ENCODE measurements at places on chromosomes 12 and 14.

GRCh38 chr12:76863837-76864236 lies 15.0 kb downstream of the CSRP2 start:
- DNase-seq, result no peak

GRCh38 chr14:45238988-45239387 lies 14.0 kb downstream of the MIS18BP1 start:
- no peak for DNase-seq

DNA sequence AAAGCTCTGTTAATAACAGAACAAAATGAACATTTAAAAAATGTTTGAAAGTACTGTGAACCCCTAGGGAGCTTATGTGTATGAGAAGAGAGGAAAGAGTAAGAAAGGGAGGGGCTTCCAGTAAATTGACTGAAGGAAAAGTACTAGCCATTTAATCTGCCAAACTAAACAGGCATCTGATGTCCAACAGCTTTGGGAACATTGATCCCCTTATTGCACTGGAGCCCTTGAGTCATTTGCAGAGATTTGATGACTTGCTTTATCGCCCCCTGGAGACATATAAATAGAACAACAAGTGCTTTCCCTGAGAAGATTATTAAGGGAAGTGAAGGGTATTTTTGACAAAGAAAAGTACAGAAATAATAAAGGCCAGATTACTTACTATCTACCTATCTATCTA lies 319.3 kb upstream of the NOVA1 start:
- DNase-seq, result no peak

- no peak for DNase-seq
Observed at GRCh38 chr12:79203058-79203647, 338.6 kb downstream of the SYT1 start.

DNA sequence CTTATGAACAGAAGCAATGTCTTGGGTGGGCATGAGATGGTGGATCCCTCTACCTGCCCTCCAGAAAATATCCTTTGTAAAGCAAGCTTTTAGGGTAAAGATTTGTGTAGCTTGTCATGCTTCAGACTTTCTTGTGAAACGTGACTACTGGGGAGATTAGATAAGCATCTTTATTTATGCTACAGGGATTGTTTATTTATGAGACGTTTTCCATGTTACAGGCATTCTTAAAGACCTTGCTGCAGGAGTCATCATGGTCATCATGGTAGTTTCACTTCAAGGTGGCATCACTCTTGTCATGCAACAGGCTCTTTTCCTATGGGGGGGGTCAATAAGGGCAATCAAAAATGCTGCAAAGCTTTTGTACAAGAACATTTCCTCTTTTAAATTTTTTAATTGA lies 8.2 kb upstream of the MIS18BP1 start:
- DNase-seq, result no peak

- DNase-seq, result no peak
Observed at GRCh38 chr12:86170051-86170450, 86.1 kb downstream of the MGAT4C start.

DNA sequence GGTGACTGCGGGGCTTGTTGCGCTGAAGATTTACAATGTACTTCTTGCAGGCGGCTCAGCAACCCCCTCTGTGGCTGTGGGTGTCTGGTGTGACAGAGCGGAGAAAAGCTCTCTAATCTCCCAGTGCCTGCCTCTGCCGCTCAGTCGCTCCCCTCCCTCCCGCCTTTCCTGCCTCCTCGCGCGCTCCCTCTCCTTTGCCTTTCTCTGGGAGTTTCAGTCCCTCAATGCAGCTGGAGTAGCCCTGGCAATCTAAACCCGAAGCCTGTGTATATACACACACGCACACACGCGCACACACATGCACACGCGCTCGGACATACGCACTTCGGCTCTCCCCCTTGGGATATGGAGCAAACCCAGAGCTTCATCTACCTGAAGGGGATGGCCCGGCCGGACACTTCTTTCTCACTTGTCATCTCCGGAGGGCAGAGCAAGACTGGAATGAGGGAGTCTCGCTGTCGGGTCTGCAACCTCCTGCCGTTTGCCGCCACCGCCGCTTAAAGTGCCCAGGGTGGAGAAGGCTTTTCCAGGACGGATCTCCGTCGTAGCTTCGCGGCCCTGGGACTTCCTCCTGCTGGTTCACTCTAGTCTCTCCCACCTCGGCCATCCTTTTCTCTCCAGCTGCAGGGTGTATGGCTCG lies 599 bp upstream of the TRHDE start:
- DNase-seq, result no peak

DNA sequence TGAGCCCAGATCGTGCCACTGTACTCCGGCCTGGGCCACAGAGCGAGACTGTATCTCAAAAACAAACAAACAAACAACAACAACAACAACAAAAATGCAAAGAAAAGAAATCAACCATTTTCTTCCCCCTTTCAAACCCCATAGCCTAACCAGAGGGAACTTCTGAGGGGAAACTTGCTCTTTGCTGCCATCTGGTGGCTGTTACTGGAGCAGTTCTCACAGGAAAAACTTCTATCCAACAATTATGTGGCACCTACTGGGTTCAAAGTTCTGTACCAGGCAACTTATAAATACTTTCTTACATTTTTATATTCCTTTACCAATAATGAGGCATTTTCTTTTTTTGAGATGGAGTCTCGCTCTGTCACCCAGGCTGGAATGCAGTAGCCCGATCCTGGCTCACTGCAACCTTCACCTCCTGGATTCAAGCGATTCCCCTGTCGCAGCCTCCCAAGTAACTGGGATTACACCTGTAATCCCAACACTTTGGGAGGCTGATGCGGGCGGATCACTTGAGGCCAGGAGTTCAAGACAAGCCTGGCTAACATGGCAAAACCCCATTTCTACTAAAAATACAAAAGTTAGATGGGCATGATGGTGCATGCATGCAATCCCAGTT lies 50.9 kb upstream of the BICDL1 start:
- no peak for DNase-seq

DNA sequence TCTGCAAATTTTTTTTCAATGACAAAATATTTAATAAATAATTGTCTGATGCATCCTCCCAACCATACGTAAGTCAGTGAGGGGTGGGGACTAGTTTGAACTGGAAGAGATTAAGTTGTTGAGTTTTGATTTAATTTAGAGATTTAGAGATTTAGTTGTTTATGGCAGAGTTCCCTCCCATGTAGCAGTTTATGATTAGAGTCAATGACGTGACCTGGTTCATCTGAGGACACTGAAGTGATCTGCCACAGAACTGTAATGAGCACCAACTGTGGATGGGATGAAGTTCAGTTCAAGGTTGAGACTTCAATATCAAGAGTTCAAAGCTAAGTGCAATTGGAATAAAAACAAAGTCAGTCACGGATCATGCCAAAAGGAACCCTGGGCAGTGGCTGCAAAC lies 609.3 kb downstream of the NOVA1 start:
- DNase-seq, result no peak

GRCh38 chr12:32502693-32503502 lies 103.5 kb downstream of the FGD4 start:
- DNase-seq, result no peak

GRCh38 chr14:80536456-80536855 lies 325.2 kb upstream of the DIO2 start:
- DNase-seq, result no peak

- DNase-seq, result no peak
Observed at GRCh38 chr12:101939856-101940265, 62.5 kb downstream of the DRAM1 start.

- DNase-seq, result no peak
Observed at GRCh38 chr14:21072781-21073339, 2.8 kb downstream of the ARHGEF40 start.

DNA sequence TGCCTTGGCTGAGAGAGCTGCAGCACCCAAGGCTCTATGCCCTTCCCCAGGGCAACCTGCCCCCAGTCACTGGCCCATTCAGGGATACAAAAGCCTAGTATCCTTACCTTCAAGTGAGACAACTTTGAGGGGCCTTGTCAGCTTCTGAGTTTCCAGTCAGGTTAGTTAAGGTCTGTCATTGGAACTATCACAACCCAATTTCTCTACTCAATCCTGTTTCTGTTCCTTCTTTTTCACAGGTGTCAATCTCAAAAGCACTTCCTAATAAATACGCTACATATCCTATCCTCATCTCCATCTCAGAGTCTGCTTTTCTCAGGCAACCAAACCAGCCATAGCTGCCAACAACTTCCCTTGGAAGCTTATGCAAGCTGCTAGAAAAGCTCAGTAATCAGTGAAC lies 4.9 kb upstream of the PTGDR start:
- DNase-seq, result no peak

GRCh38 chr14:94675036-94675435 lies 62.8 kb downstream of the SERPINA3 start:
- DNase-seq, result no peak

DNA sequence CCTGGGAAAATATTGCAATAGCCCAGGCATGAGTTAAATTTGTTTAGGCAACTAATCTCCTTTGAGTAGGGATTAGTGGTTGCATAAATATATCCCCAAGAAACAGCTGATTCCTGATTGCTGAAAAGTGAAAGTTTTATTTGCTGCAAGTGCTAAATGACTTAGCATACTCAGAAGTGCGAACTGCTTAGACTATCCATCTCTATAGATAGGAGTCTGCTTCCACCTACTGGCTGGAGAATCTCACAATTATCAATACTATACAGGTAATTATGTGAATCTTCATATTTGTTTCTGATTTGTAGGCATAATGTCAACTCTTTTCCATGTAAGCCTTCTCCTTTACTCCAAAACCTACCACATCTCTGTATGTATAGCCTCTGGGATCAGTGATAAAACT lies 12.0 kb upstream of the SLCO1B3 start:
- DNase-seq, result no peak

- DNase-seq, result no peak
Observed at GRCh38 chr12:49654715-49655114, 31.4 kb downstream of the PRPF40B start.

DNA sequence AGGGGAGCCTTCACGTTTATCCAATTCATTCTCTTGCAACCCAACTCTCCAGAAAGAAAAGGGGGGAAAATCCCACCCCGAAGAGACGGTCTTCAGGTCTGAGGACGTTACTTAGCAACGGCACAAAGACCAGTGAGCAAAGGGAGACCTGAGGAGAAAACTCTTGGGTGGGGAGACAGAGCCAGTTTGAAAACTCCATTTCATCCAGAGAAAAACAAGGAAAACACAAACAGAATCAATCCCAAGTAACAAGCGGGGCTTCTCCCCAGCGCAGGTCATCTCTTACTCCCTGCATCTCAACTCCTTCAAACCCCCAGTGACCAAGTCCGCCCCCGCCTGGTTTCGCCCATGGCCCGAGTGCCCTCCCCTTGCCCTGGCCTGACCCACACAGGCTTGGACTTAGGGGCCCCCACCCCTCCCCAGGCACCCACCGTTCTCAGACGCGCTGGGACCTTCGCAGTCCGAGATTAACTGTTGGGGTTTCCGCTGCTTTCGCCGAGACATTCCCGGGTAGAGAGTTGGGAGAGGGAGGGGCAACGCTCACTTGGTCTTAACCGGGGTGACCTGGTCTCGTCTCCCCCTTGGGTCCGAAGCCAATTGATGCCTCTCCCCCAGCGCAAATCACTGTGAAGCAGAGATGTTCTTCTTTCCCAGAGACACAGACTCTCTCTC lies 10.4 kb upstream of the SALL2 start:
- DNase-seq, result no peak

DNA sequence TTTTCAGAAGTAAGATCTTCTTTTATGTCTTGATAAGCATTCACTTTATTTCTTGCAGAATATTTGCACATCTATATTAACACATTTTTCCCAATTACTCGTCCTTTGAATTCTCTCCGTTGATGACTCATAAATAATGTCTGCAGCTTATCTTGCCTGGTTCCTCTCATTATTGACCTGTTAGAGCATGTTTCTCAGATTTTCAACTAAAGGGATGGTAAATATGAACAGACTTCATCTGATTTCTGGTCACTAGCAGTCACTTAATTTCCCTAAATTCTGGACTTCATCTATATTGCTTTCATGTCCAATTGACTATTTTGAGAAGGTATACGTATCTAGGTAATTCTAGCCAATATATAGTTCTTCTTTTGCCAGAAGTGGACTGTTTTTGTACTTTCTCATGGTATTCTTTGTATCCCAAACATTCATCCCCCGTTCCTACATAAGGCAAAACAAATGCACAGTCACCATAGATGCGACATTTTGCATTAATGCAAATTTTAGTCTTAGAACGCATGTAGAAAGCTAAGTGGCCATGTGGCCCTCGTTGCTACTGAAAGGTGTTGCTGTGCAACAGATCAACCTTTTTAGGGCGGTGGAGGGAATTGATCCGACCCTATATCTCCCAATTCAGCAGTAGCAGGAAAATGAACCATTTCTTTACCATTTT lies 6.2 kb downstream of the PIK3C2G start:
- DNase-seq, result no peak

GRCh38 chr14:81727218-81727617 lies 193.6 kb upstream of the SEL1L start:
- DNase-seq, result no peak

GRCh38 chr12:42129595-42130204 lies 15.0 kb downstream of the GXYLT1 start:
- no peak for DNase-seq

- no peak for DNase-seq
Observed at GRCh38 chr14:104360501-104360900, 219.1 kb upstream of the C14orf180 start.

- DNase-seq, result no peak
Observed at GRCh38 chr12:56758728-56759262, 4.3 kb upstream of the HSD17B6 start.

DNA sequence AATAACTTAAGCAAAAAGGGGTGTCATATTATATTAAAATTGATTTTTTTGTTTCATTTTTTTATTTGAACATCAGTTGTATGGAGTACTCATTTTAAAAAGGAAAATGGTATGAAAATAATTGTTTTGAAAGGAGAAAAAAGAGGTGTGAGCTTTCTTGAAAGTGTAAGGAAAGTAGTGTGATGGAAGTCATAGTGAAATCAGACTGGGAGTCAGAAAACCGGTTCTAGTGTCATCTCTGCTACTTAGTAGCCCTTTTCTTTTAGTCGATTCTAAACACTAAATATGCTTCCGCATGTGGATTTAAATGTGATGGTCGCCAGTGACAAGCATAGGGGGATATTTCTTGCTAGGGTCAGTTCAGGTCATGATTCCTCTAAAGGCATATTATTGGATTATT lies 1.8 kb upstream of the DYRK2 start:
- DNase-seq, result no peak

- DNase-seq, result no peak
Observed at GRCh38 chr12:104569346-104570173, 112.8 kb downstream of the CHST11 start.

GRCh38 chr12:69966409-69966808 lies 141.4 kb downstream of the MYRFL start:
- DNase-seq, result no peak

DNA sequence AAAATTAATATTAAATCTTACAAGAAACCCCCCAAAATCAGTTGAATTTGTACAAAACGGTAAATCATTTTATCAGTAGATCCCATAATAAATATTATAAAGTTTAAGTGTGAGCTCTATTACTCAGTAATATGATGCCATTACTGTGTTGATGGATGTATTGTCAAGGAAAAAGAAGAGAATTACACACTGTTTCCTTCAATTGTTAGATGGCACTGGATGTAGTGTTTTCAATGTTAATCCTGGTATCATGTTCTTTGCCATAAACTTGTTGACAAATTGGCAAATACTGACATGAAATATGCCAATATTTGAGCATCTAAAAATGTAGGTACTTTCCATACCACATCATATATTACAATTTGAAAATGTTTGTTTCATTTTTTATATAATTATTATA lies 101.6 kb downstream of the NTS start:
- no peak for DNase-seq

GRCh38 chr12:104784592-104784991 lies 173.5 kb downstream of the SLC41A2 start:
- no peak for DNase-seq

All from activated gamma-delta T cell (primary cell).